ENCODE measurements at places on chromosomes 2 and 18. TPM values are rescaled to one million over a fixed set of nuclear protein-coding genes. Genes with fewer than 3 reads are reported as not detected.

DNA sequence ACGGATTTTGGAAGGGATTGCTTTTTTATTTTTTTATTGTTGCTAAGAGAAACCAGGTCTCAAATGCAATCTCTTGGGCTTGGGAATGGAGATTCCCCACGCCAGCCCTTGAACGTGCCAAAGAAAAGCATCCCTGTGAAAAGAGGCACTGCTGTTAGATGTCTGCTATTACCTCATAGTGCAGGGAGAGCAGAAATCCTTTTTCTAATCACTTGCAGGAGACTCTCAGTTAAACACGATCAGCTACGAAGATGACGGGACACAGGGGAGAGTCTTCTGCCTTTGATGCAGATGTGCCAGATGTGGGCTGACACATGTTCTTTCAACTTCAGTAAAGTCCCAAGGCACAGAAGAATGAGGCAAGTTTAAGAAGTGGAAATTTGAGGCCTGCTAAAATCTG lies 381.6 kb upstream of the TRIB2 start:
- DNase-seq = no peak

DNA sequence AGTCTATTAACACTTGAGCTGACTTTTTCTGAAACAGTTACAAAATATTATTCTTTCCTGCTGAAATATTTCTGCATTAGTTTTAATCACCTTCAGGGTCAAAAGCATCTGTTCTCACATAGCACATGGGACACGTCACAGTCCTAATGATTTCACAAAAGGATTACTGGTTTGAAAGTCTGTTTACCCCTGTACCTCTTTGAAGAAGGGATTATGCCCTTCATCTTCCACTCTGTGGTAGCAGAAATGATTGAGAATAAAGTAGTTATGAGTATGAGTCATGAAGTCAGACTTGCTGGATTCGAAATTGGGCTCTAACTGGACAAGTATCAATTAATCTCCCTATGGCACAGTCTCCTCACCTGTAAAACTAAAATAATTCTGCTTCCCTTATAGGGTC lies 121.2 kb downstream of the SATB2 start:
- no peak for DNase-seq

The NPC1 gene
- total RNA-seq = 86.6 TPM

- no peak for DNase-seq
These were observed 1.9 kb downstream of the TCF23 start for GRCh38 chr2:27150639-27151230.

DNA sequence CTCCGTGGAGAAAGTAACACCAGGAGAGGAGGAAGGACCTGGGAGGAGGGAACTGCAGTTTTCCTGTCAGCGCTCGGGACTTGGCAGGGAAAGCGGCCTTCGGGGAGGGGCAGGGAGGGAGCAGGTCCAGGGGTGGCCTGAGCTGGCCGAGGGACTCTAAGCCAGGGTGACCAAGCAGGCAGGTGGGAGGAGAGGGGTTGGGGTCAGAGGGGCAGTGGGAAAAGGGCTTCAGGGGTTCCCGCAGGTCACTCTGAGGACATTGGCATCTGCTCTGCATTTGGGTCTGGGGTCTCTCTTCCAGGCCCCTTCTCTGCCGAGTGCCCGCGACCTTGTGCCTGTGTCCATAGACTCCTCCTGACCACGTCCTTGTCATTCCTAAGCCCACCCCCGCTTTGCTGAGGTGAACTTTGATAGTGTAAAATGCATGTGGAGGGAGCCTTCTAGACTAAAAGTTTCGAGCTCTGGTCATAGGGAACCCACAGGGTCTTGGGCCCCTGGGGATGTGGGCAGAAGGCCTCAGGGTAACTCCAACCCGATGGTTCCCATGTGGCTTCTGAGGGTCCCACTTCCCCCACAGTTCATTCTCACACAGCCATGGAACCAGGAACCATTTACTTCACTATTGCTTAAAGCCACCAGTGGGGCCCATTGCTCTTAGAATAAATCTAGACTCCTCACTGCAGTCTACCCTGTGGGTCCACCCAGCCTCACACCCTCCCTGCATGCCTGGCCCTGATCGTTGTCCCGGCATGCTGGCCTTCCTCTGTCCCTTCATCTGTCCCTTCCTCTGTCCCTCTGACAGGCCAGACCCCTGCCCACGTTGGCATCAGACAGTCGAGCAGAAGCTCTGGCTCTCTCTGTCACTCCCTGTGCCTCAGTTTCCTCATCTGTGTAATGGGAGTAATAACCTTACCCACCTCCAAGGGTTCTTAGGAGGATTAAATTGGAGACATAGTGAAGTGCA lies 229.2 kb downstream of the SEPTIN10 start:
- DNase-seq = no peak

The VSNL1 gene
- 21.9 TPM for total RNA-seq

The SAG gene
- 1.5 TPM for total RNA-seq

The ST8SIA5 gene
- not detected for total RNA-seq

Data from stomach (tissue), 19 donors.